ENCODE measurements at places on chromosomes 3 and 15.
A peak's percentile ranks its signal among the peaks of the same experiment; 100 is the strongest.

DNA sequence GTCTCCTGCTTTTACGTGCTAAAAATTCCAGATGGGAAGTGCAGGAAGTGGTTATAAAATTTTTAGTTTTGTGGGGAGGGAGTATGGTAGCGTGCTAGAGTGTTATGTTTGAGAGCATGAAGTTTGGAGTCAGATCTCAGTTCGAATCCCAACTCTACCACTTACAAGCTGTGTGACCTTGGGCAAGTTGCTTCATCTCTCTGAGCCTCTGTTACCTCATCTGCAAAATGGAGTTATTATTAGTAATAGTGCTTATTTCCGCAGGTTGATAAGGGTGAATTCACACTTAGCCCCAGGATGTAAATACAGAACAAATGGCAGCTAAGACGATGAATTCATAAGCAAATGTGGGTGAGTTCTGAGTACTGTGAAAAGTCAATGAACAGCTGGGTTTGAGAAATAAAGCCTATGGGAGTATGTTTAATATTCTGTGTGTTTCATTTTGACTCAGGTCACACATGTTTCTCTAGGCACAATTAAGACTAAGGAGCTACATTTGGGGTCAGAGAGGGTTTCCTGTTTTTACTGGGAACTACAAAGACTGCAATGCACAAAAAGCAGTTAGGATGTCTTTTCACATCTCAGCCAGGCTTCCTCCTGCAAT lies 73.1 kb upstream of the FEZF2 start:
- no peak for DNase-seq

- DNase-seq, result peak; percentile 75
Measured at GRCh38 chr15:92638291-92638708, 17.3 kb downstream of the FAM174B start.

GRCh38 chr15:68379058-68379758 lies 52.8 kb downstream of the ITGA11 start:
- no peak for DNase-seq

DNA sequence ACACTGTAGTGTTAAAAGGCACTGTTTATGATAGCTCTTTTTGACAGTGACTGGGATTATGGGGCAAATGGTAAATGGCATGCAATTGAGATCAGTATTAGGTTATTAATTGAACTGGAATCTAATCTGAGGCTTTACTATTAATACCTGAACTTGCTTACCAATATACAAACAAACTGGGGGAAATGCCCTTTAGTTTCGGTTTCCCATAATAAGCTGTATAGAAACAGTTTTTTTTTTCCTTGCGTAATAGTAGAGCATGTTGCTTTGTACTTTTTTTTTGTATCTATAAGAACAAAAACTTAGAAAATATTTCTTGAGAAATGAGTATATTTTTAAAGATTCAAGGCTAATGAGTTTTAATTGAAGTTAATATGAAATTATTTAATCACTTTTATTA lies 95.0 kb downstream of the FNDC3B start:
- no peak for DNase-seq

GRCh38 chr15:73841756-73842725 lies 31.3 kb upstream of the TBC1D21 start:
- DNase-seq, result no peak

DNA sequence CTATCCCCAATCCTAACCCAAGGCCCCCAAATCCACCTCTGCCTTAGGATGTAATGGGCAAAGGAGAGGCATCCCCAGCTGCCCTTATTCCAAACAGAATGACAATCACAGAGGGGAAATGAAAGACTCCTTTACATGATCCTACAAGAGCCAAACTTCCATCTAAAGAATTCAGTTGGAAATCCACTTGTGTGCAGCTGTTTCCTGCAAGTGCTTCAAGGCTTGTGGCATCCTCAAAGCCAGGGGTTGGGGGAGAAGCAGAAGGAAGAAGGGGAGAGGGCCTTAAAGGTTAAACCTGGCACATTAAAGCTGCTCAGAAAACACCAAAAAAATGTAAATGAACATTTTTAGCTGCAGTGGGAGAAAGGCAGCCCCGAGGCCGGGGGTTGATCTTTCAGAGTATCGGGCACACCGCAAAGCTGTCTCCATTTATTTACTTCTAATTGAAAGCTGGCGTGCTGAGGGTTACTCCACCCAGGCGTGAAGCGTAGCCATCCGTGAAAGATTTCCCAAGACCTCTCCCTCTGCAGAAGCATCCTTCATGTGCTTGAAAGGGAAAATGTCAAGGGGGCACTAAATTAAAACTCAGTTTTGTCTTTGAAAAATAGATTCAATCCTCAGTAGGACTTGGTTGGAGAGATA lies 217.8 kb downstream of the SHQ1 start:
- DNase-seq, result peak; percentile 67

GRCh38 chr15:71294251-71294910 lies 179.1 kb downstream of the THSD4 start:
- no peak for DNase-seq

- no peak for DNase-seq
Measured at GRCh38 chr15:98966091-98966787, 41.4 kb downstream of the PGPEP1L start.

- no peak for DNase-seq
Measured at GRCh38 chr3:26106228-26106627, 316.3 kb downstream of the OXSM start.

DNA sequence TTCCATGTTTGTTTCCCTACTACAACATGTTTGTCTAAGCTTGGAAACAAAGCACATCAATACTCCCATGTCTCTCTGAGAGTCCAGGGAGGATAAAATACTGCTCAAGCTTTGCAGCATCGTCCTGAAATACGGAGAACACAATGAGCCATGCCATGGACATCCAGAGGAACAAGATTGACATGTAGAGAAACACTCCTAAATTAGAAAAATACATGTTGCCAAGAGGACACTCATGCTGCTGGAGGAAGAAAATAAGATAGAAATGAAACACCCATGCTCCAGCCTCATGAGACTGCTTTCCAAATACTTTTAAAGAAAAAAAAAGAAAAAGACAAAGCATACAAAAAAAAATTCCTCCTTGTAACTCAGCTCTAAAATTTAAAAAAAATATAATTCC lies 387.0 kb downstream of the ERC2 start:
- DNase-seq, result no peak

GRCh38 chr3:100401674-100402041 lies 319 bp downstream of the LNP1 start:
- DNase-seq, result peak; percentile 74

- DNase-seq, result no peak
Measured at GRCh38 chr3:134810850-134811249, 15.8 kb downstream of the EPHB1 start.

- DNase-seq, result no peak
Measured at GRCh38 chr3:143280984-143281383, 161.4 kb downstream of the CHST2 start.

GRCh38 chr3:125045965-125046364 lies 9.8 kb downstream of the HEG1 start:
- DNase-seq, result peak; percentile 50

GRCh38 chr3:191019855-191020254 lies 157.4 kb upstream of the GMNC start:
- no peak for DNase-seq
